A549 treated with Mapracorat at 1 μM for 4 hours (cell line): ENCODE measurements at places on chromosomes 4 and X. TPM values are rescaled to one million over a fixed set of nuclear protein-coding genes. Genes with fewer than 3 reads are reported as not detected.

The DUSP9 gene
- 0.89 to 1.9 TPM (median 1.4 TPM) in 5 replicates for total RNA-seq

The RBM46 gene
- total RNA-seq: not detected in 5 replicates

The CD38 gene
- 9.6 to 16.6 TPM (median 13.3 TPM) in 5 replicates for total RNA-seq

The CSN1S1 gene
- total RNA-seq: not detected in 5 replicates

The VSIG4 gene
- total RNA-seq: not detected in 5 replicates

The GPR119 gene
- not detected in 5 replicates for total RNA-seq

The L1CAM gene
- total RNA-seq: 16.6 to 21.9 TPM (median 18.2 TPM) in 5 replicates

The GPRASP2 gene
- 4.2 to 6.0 TPM (median 5.5 TPM) in 5 replicates for total RNA-seq

The ADGRA3 gene
- 15.7 to 19.4 TPM (median 17.4 TPM) in 5 replicates for total RNA-seq

The PLP1 gene
- not detected in 5 replicates for total RNA-seq

The HOPX gene
- total RNA-seq: not detected in 5 replicates

The FOXR2 gene
- not detected in 5 replicates for total RNA-seq

The COL25A1 gene
- total RNA-seq: not detected in 5 replicates

The RASSF6 gene
- total RNA-seq: 0.52 to 1.0 TPM (median 0.88 TPM) in 5 replicates

The VCX3B gene
- total RNA-seq: not detected in 5 replicates
